ENCODE measurements at places on chromosomes 5 and 9. TPM values are rescaled to one million over a fixed set of nuclear protein-coding genes. Genes with fewer than 3 reads are reported as not detected.

The MPDZ gene
- 0.12 TPM for total RNA-seq

The IRX1 gene
- total RNA-seq = not detected

DNA sequence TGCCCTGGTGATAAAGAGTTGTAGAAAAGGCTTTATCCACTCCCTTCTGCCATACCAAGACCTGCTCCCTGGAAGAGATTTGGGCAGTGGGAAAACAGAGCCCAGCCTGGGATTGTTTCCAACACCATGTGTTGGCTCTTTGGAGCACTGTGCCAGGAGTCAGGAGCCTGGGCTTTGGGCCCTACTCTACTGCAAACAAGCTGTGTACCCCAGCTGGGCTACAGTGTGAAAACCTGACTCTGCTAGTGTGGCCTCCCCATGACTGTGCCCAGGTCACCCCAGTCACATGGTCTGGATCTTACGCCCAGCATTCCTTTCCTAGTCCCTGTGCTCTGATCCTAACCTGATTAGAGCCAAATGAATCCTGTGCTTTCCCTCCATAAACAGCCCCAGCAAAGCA lies 39.3 kb upstream of the SHB start:
- no peak for DNase-seq

DNA sequence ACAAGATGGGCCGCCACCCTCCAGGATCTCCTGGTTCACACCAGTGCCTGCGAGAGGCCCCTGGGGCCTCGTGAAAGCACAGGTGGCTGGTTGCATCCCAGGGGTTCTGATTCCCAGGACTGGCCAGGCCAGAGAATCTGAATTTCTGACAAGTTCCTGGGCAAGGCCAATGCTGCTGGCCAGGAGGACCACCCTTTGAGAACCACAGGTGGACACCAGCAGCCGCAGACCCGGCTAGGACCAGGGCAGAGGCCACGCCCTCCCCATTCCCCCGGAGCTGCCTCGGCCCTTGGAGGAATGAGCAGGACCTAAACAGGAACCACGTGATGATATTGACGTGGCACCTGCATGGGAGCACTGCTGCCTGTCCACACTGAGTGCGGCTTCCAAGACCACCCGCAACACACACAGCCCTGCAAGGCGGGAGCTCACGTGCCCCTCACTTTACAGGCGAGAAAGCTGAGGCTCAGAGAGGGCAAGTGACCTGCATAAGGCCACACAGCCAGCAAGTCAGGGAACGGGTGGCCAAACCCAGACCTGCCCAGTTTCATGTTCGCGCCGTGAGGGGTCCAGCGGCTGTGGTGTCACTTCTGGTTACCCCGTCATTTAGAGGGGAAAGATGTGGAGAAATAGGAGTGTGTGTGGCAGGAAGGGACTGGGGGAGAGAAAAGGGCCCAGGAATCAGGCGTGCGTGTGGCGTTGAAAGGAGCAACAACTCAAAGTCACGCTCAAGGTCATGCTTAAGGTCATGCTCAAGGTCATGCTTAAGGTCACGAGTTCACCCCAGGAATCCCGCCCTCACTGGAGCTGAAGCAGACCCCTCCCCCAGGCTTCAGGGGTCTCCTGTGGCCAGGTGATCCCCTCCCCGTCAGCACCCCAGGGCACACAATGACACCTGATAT lies 105.9 kb upstream of the IER5L start:
- DNase-seq = no peak

DNA sequence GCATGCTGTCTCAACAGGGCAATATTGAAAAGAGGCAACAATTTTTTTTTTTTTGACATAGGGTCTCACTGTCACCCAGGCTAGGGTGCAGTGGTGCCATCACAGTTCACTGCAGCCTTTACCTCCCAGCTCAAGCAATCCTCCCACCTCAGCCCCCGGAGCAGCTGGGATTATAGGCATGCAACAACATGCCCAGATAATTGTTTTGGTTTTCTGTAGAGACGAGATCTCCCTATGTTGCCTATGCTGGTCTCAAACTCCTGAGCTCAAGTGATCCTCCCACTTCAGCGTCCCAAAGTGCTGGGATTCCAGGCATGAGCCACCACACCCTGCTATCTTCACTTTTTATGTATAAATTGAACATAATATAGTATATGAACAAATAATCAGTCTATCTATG lies 47.6 kb downstream of the PRELID2 start:
- DNase-seq = no peak

The PCDHA2 gene
- not detected for total RNA-seq

All from HCT116 (cell line).